Stimulated activated CD8-positive, alpha-beta memory T cell treated with anti-CD3 and anti-CD28 coated beads, Interleukin-7, amount 100 ng/mL, for 24 hours (primary cell): ENCODE measurements at places on chromosomes 13 and 19.

DNA sequence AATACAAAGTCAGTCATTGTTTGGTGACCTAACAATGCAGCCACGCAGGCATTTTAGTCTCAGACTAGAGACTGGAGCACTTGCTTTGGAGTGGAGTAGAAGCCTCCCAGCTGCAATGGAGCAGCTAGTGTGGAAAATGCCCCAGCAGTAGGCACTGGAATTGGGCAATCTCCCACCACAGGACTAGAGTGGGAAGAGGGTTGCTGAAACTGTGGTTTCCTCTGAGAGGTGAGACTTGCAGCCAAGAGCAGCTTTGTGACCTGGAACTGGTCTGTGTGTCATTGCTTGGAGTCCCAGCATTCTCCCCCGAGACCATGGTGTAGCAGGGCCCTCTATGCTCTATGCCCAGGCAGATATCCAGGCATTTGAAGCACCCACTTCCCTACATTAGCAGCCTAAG, 556.3 kb downstream of the UQCRFS1 start:
- DNase-seq, result no peak

- DNase-seq, result no peak
Observed at GRCh38 chr13:106859533-106859904, 291.6 kb upstream of the ARGLU1 start.

- DNase-seq, result no peak
Observed at GRCh38 chr13:44051405-44051804, 171.7 kb downstream of the LACC1 start.

GRCh38 chr13:105538346-105538745, 997.1 kb downstream of the EFNB2 start:
- no peak for DNase-seq

DNA sequence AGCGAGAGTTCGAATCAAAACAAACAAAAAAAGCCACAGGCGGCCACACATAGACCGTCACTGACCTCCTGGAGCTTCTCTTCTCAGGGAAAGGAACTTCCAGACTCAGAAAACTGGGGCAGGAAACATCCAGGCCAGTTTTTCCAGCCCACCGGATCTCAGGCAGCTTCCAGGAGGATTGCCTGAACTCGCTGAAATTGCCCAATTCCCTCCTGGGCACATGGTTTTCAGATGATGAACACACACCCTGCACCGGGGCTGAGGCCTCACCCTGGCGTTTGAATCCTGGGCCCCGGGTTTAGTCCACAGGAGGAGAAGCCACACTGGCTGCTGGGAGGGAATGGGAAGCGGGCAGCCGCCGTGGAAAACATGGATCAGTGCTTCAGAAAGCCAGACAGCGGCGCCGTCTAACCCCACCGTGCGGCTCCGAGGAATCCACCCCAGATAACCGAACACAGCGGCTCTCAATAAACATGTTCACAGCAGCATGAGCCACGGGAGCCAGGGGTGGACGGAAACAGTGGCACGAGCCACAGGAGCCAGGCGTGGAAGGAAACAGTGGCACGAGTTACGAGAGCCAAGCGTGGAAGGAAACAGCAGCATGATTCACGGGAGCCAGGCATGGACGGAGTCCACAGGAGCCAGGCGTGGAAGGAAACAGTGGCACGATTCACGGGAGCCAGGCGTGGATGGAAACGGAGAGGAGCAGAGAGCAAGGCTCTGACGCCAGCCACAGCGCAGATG, 18.2 kb upstream of the PTBP1 start:
- DNase-seq, result no peak

GRCh38 chr13:61286148-61286745, 129.4 kb downstream of the PCDH20 start:
- DNase-seq, result no peak

DNA sequence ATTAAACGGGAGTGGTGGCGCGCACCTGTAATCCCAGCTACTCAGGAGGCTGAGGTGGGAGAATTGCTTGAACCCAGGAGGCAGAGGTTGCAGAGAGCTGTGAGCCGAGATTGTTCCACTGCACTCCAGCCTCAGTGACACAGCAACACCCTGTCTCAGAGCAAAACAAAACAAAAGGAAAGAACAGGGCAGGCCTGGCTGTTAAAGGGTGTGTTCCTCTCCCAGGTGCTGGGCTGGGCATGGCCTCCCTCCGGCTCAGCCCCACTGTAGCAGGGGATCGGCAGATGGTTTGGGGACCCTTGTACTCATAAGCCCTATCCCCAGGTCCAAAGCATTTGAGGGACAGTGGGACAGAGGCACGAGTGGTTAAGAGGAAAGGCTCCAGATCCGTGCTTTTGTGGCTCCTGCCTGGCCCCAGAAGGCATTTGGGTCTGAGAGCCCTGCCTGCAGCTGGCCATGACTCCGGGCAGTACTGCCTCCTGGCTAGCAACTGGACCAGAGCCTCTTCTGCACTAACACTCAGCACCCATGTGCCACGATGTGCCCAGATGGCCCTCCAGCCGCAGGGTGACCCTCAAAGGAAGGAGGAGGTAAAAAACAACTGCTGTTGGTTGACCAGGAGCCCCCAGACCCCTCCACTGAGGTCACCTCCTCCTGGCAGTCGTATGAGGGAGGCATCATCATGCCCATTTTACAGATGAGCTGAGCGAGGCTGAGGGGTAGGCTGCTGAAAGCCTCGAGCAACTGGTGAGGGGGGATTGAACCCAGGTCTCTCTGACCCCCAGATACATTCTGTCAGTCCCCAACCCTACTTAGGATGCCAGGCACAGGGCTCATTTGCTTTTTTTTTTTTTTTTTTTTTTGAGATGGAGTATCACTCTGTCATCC, 10.0 kb downstream of the RFX1 start:
- DNase-seq, result no peak

GRCh38 chr19:23263870-23264590, 13.8 kb upstream of the ZNF724 start:
- DNase-seq, result no peak

DNA sequence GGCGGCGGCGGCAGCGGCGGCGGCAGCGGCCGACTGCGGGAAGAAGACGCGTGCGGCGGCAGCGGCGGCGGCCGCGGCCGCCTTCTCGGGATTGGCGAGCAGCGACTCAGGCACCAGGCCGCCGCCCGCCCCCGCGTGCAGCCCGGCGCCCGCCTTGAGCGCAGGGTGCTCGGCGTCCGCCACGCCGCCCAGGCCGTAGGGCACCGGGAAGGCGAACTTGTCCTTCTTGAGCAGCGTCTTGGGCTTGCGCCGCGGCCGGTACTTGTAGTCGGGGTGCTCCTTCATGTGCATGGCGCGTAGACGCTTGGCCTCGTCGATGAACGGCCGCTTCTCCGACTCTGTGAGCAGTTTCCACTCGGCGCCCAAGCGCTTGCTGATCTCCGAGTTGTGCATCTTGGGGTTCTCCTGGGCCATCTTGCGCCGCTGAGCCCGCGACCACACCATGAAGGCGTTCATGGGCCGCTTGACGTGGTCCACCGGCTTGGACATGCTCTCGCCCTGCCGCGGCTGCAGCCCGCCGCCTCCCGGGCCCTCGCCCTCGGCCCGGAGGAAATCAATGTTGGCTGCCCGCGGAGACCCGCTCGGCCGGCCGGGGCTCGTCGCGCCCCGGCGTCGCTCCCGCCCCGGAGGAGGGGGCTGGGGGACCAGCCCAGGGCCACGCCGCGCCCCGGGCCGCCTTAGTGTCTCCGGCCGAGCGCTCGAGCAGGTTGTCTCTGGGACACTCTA, 621 bp downstream of the SOX21 start:
- no peak for DNase-seq

GRCh38 chr19:38696729-38697055, 47.6 kb downstream of the CAPN12 start:
- DNase-seq, result no peak

DNA sequence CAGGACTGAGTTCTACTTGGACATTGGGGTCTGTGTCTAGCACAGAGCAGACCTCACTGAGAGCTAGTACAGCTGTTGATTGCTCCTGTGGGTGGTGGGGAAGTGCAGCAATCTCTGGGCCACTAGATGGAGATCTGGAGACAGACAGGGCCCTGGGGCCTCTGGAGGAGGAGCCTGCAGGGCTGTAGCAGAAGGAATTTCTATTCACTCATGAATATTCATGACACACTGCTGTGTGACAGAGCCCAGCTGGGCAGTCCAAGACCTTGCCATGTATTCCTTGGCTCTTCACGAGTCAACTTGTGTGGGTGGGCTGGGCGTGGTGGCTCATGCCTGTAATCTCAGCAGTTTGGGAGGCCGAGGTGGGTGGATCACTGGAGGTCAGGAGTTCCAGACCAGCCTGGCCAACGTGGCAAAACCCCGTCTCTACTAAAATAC, 37.5 kb downstream of the SUGP2 start:
- DNase-seq, result no peak

DNA sequence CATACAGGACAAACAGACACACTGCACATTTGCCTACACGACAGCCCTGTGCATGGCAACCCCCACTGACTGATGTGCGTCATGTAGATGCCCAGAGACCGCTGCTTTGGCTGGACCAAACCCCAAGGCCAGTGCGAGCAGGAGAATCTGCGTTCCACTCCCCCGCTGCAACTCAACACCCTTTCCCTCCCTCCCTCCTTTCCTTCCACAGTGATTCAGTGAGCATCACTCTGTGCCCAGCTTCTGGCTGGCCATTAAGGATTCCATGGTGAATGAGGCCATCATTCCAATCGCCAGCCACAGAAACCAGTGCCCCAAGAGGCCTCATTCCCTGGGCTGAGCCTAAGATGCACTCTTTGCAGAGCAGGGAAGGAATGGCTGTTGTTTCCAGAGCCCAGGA, 61.6 kb downstream of the GSX1 start:
- DNase-seq, result no peak

DNA sequence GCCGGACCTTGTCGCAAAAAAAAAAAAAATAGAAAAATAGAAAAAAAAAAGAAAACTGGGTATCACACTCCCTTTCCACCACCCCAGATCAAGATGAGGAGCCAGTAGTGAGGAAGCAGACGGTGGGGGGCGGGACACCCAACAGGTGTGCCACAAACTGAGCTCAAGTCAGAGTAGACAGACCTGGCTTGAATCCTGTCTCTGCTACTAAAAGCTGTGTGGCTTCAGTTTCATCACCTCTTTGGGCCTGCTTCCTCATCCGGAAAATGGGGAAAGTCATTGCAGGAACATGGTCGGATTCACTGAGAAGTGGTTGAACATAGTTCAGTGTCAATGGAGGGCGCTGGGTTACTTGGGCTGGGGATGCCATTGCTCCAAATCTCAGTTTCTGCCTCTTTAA, 2.9 kb downstream of the HIF3A start:
- DNase-seq, result no peak

GRCh38 chr13:46804391-46804815, 7.4 kb upstream of the ESD start:
- no peak for DNase-seq

GRCh38 chr19:51507640-51508058, 6.0 kb upstream of the SIGLEC12 start:
- no peak for DNase-seq

DNA sequence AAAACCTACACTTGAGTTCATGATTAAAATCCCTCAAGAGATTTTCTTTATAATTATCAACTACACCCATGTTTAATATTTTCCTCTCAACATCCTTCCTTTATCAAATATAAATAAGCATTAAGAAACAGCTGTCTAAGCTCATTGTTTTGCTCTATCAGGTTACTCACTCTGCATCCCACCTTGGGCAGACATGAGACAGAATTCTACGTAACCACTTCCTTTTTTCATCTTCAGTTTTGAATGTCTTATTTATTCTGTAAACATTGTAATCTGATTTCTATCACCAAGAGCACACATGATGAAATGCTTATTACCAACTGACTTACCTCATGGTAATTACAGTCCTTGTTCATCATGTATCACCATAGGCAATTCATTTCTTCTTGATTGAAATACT, 1256.6 kb upstream of the ATXN8OS start:
- no peak for DNase-seq

DNA sequence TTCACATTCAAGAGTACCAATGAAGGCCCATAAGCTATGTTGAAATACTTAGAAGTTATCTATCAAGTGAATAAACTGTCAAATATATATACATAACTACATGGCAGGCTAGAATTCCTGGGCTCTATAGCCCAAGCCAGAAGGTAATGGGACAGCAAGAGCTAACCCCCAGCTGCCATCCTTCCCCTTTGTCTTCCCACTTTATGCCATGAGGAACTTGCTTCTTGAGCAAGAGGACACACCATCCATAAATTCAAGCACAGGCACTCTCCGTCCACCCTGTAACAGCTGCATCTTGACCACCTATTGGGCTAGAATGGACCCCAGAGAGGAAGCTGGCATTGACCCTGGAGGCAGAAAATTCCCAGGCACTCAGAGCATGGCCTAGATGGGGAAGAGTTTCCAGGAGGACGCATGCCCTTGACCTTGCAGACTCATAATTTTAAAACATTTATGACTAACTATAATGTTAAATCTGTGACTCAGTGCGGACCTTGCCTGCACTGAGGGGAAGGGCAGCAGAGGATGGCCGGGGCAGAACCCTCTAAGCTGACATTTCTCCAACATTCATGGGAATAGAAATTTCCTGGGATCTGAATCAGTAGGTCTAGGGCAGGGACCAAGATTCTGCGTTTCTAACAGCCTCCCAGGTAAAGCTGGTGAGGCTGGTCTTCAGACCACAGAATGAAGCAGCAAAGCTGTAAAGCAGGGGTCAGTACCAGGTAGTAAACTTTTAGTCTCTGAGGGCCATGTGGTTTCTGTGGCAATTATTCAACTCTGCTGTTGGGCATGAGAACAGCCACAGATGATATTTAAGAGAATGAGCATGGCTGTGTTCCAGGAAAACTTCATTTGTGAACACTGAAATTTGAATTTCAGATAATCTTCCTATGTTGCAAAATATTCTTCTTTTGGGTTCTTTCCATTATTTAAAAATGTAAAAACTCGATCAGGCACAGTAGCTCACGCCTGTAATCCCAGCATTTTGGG, 71.4 kb upstream of the CLDN10 start:
- DNase-seq, result no peak

DNA sequence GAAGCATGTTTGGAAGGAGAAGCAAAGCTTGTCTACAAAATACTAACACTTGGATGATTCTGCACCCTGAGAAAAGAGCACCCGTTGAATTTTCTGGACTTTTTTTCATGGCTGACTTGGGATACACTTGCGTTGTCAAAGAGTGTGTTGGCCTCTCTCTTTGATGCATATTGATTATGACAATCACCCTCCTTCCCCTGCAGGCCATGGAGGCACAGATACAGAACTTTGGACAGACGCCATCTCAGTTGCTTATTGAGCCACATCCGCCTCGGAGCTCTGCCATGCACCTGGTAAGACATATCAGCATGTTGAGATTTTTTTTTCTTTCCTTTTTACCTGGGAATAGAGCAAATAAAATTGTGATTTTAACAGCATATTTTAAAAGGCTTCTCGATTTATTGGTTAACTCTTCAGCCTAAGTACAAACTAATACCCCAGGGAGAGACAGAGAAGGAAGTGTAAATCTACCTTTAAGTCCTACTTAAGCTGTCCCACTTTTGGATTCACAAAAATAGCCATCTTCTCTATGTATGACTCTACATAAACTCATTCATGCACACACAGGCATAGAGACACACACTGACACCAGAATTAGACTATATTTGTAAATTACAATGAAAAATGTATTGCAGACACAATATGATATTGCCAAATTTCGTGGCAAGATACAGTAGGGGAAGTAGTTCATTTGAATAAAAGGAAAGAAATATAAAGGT, 169.7 kb upstream of the MAB21L1 start:
- no peak for DNase-seq
